Umbilical cord (tissue), 2 donors: ENCODE measurements at places on chromosomes 5 and 9. TPM values are rescaled to one million over a fixed set of nuclear protein-coding genes. Genes with fewer than 3 reads are reported as not detected.

Gene SLC25A51
- total RNA-seq: 46.7 TPM

Gene PCDHGB2
- total RNA-seq: 4.6 TPM

Gene LRRC19
- 2.9 TPM for total RNA-seq

Gene CCDC171
- total RNA-seq: 61.4 TPM

Gene AK8
- 0.48 TPM for total RNA-seq

Gene HTR1A
- total RNA-seq: not detected

Gene WDR31
- 3.1 TPM for total RNA-seq

Gene LCN1
- not detected for total RNA-seq

Gene HMMR
- 5.3 TPM for total RNA-seq

Gene ADRA1B
- 0.48 TPM for total RNA-seq

Gene RACK1
- 2,337 TPM for total RNA-seq

Gene AGXT2
- total RNA-seq: 2.2 TPM

Gene PCDHGA5
- 1.9 TPM for total RNA-seq

Gene STC2
- total RNA-seq: 34.2 TPM

Gene KCTD16
- 16.1 TPM for total RNA-seq

Gene PCDH12
- total RNA-seq: 5.1 TPM

Gene FOXI1
- 0.48 TPM for total RNA-seq

Gene TOR4A
- total RNA-seq: 4.3 TPM

Gene BARHL1
- total RNA-seq: not detected

Gene HACD4
- total RNA-seq: 8.7 TPM

Gene NUTM2F
- not detected for total RNA-seq

Gene HSD17B4
- 84.3 TPM for total RNA-seq

Gene GDA
- total RNA-seq: 6.0 TPM

Gene MZB1
- 1.2 TPM for total RNA-seq

Gene OR2S2
- total RNA-seq: not detected

Gene C9orf152
- total RNA-seq: not detected

Gene CDX1
- total RNA-seq: 2.4 TPM

Gene KIF3A
- 7.2 TPM for total RNA-seq

Gene HRH2
- 1.7 TPM for total RNA-seq

Gene PAX5
- 2.6 TPM for total RNA-seq

Gene NR4A3
- 7.7 TPM for total RNA-seq

Gene ZNF483
- total RNA-seq: 14.2 TPM

Gene PCDHB5
- 11.6 TPM for total RNA-seq

Gene MSX2
- 8.2 TPM for total RNA-seq

Gene NADK2
- 133 TPM for total RNA-seq

Gene SPATA31A3
- 2.2 TPM for total RNA-seq

Gene NIPAL4
- total RNA-seq: 5.8 TPM

Gene NUDT2
- 22.6 TPM for total RNA-seq

Gene LHX2
- not detected for total RNA-seq

Gene PCDHB15
- 3.4 TPM for total RNA-seq

Gene UBE2D2
- total RNA-seq: 109 TPM

Gene APBA1
- 20.9 TPM for total RNA-seq

Gene C9orf50
- total RNA-seq: 1.2 TPM

Gene CDKN2B-AS1
- total RNA-seq: 19.5 TPM
